Common myeloid progenitor, CD34-positive (primary cell): ENCODE measurements at places on chromosomes 1 and 21.

GRCh38 chr1:101653482-101653946 is 343.2 kb downstream of the OLFM3 start:
- no peaks in the 10 kb centered on the region for H3K36me3 ChIP-seq
- H3K4me1 ChIP-seq: no peaks in the 10 kb centered on the region
- no peak overlapping the region for H3K27ac ChIP-seq
- no peak overlapping the region for H3K4me3 ChIP-seq
- H3K27me3 ChIP-seq: no peaks in the 10 kb centered on the region
- DNase-seq: no peak

DNA sequence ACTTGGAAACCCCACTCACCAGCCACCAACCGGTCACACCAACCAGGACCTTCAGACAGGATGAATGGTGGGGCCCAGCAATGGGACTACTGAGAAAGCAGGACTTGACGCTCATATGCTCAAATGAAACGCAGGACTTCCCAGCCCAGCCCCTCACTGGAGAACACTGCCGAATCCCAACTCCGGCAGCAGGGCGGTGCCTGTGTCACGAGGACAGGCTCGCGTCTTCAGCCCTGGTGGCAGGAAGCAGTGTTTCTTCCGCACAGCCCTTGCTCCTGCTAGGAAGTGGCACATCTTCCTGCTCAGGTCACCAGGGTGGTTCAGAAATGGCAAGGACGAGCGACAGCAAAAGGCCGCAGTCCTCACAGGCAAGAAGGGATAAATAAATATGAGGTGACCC is 38.9 kb downstream of the CD58 start:
- H3K4me1 ChIP-seq: no peaks in the 10 kb centered on the region
- DNase-seq: no peak
- H3K27ac ChIP-seq: no peak overlapping the region

- H3K4me3 ChIP-seq: no peak overlapping the region
- H3K27ac ChIP-seq: no peak overlapping the region
- H3K4me1 ChIP-seq: no peaks in the 10 kb centered on the region
- no peaks in the 10 kb centered on the region for H3K27me3 ChIP-seq
- no peak for DNase-seq
- H3K36me3 ChIP-seq: no peaks in the 10 kb centered on the region
These were observed 29.9 kb downstream of the CHML start for GRCh38 chr1:241610056-241610815.

DNA sequence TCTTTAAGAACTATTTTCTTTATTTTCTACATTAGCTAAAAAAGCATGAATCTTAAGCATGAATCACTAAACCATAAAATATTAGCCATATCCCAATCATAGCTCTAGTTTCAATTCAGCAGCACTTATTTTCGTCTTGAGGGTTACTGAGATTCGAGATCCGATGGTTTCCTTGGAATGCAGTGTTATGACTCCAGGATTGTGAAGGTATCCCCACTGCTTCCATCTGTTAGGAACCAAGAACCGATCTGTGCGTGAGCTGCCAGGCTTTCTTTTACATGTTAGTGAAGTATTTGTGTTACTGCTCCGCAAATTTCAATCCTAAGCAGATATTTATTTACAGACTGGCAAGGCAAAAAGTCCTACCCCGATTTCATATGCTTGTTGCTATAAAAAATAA is 18.8 kb downstream of the TNFRSF9 start:
- DNase-seq: no peak
- no peak overlapping the region for H3K27ac ChIP-seq
- peaks cover 1% of the 10 kb centered on the region for H3K27me3 ChIP-seq
- no peaks in the 10 kb centered on the region for H3K36me3 ChIP-seq
- H3K4me1 ChIP-seq: no peaks in the 10 kb centered on the region

DNA sequence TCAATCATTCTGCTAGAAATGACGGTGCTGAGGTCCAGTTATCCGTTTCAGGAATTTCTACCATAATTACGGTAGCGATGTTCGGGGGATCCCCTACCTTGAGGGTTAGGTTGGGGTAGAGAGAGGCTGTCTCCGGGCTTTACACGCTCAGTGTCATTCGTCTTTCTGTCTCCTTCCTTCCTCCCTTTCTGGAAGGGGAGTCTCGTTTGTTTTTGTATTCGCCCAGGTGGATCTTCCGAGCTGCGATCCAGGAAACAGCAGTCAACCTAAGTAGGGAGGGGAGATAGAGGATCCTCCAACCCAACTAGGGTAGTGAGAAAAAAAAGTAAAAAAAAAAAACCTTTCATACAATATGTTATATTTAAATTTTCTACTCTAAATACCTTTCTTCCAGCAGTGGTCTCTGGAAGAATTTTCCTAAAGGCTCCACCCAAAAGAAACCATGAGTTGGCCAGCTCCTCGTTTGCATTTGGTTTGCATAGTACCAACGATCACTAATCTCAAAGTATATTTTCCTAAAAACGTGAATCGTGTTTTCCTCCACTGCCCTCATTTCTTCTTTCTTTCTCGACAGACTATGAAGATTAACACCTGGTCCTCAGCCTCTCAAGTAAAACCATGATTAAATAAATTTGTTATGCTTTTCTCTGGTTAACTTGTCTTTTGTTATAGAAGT is 611 bp upstream of the PIK3C2B start:
- no peaks in the 10 kb centered on the region for H3K27me3 ChIP-seq
- H3K4me3 ChIP-seq: peak overlapping the region; percentile 84
- H3K36me3 ChIP-seq: no peaks in the 10 kb centered on the region
- H3K27ac ChIP-seq: peak overlapping the region; percentile 76
- DNase-seq: no peak

DNA sequence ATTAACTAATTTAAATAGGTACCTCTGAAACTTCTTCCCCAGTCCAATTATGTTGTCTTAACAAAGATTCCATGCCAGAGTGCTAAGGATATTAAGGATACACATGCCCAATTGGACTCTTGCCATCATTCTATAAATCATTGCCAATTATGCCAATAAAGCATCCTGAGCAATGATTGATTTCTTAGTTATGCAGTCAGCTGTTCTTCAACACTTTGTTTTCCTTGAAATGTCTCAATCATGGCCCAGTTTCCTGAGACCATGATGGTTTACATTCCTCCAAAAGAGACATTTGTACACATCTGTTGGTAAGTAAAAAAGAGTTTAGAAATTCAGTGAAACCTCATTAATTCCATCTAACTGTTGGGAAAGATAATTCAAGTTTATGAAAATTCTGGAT is 180.4 kb upstream of the PKN2 start:
- no peaks in the 10 kb centered on the region for H3K4me1 ChIP-seq
- no peak overlapping the region for H3K4me3 ChIP-seq
- no peak overlapping the region for H3K27ac ChIP-seq
- no peaks in the 10 kb centered on the region for H3K27me3 ChIP-seq

DNA sequence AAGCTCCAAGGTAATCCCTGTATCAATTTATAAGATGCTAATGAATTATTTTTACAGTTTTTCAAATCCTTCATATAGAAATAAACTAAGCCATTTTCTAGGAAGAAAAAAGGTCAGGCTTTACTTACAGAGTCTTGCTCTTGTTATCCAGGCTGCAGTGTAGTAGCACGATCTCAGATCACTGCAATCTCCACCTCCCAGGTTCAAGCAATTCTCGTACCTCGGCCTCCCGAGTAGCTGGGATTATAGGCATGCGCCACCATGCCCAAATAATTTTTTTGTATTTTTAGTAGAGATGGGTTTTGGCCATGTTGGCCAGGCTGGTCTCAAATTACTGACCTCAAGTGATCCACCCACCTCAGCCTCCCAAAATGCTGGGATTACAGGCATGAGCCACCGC is 27.0 kb downstream of the RERE start:
- H3K27ac ChIP-seq: peak overlapping the region; percentile 5
- H3K27me3 ChIP-seq: no peaks in the 10 kb centered on the region
- H3K4me1 ChIP-seq: peaks cover 14% of the 10 kb centered on the region
- H3K4me3 ChIP-seq: no peak overlapping the region
- DNase-seq: no peak

- no peak for DNase-seq
- peaks cover 13% of the 10 kb centered on the region for H3K36me3 ChIP-seq
These were observed 34.8 kb downstream of the WDR4 start for GRCh38 chr21:42844411-42845113.
